Activated T-helper 9 cell treated with anti-CD3 and anti-CD28 coated beads, Interleukin-2, amount 50 U/mL, for 16 hours (primary cell): ENCODE measurements at places on chromosomes 12 and 14.

- DNase-seq = no peak
Measured at GRCh38 chr12:125988545-125988944, 923.3 kb downstream of the AACS start.

DNA sequence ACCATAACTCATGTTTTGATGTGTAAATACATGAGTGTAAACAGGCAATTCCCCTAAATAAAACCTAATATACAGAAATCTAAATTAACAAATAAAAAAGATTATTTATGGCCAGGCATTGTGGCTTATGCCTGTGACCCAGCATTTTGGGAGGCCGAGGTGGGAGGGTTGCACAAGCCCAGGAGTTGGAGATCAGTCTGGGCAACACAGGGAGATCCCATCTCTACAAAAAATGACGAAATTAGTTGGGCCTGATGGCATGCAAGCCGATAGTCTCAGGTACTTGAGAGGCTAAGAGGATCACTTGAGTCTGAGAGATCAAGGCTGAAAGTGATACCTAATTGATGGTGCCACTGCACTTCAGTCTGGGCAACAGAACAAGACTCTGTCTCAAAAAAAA is 48.7 kb downstream of the BCAT1 start:
- no peak for DNase-seq

GRCh38 chr12:92968176-92968813 is 39.2 kb upstream of the EEA1 start:
- DNase-seq = no peak

GRCh38 chr12:100493396-100494012 is 19.8 kb downstream of the NR1H4 start:
- no peak for DNase-seq

DNA sequence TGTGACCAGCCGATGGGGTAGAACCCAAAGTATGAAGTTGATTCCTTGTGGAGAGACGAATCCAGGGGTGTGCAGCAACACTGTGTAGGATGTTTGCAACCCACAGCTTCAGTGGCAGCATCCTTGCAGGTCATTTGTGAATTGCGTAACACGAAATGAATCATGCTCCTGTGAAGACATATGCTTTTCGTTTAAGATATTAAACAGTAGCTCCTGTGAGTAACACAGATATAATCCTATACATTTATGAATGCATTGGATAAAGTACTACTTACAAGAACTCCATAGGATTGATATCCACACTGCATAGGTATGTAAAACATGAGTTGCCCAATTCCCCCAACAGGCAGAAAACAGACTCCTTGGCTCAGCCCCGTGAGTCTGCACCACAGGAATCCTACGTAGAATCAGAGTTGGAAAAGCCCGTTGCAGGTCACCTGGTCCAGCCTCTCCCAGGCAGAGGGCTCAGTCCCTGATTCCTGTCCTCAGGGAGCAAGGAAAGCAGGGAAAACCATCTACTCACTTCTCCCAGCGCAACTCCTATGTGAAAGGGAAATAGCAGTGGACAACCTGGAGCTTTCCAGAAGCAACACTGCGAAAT is 75.8 kb downstream of the GPATCH2L start:
- no peak for DNase-seq

GRCh38 chr12:58171914-58172313 is 230.5 kb downstream of the ATP23 start:
- no peak for DNase-seq

GRCh38 chr14:32950584-32950983 is 11.9 kb downstream of the NPAS3 start:
- no peak for DNase-seq

- DNase-seq = no peak
Measured at GRCh38 chr12:122250047-122250446, 16.2 kb downstream of the VPS33A start.

DNA sequence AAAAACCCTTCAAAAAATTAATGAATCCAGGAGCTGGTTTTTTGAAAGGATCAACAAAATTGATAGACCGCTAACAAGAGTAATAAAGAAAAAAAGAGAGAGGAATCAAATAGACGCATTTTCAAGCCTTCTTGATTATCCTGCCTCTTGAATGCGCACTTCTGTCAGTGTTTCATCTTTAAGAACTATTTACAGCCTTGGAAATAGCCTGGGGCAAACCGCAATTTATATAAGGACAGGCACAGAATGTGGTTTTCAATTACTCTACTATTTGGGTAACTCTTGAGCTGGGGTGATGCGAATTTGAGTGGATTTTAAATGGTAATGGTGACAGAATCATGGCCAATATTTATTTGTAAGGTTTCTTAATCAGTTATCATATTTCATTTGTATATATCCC is 179.1 kb upstream of the OTX2 start:
- DNase-seq = no peak

GRCh38 chr12:124168016-124168786 is 126.7 kb upstream of the RFLNA start:
- DNase-seq = no peak

DNA sequence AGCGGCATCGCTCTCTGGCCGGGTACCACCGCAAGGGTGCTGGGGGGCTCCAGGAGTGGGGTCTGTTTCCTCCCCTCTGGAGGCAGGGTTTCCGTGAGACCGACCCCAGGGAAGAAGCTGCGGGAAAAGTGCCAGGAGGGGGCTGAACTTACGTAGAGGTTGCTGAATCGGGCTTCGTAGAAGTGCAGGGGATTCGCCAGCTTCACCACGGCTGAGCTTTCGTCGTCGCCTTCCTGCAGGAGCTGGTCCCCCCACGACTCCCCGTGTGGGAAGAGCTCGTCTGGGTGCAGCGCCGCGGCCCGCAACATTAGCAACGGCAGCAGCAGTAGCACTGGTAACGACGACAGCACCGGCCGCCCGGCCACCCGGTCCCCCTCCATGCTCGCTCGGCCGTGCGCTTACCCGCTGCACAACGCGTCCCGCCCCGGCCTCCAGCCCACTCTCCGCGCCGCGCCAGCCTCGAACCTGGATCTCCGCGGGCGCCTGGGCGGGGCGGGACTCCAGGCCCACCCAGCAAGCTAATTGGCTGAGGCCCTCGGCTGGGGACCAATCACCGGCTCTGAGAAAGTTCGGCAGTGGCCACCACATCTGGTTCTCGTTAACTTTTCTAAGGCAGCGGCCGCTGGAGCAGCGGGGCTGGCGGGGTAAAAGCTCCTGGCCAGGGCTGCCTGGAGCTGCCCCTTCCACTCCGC is at the start of gene NID2:
TSS of gene NID2 (minus strand) at position 445 of the 692 bp plus-strand sequence. CDS start at position 380, 65 bp downstream.
- peak; percentile 23 for DNase-seq

DNA sequence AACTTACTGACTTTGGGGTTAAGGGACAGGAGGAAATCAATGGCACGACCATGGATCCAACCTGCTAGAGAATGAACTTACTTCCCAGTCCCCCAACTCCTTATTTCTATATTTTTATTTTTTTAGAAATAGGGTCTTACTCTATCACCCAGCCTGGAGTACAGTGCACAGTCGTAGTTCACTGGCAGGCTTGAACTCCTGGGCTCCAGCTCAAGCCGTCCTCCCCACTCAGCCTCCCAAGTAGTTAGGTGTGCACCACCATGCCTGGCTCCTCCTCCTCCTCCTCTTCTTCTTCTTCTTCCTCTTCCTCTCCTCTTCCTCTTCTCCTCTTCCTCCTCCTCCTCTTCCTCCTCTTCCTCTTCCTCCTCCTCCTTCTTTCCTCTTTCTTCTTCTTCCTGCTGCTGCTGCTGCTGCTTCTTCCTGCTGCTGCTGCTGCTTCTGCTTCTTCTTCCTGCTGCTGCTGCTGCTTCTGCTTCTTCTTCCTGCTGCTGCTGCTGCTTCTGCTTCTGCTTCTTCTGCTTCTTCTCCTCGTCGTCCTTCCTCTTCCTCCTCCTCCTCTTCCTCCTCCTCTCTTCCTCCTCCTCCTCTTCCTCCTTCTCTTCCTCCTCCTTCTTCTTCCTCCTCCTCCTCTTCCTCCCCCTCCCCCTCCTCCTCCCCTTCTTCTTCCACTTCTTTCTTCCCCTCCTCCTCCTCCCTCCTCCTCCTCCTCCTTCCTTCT is 390.1 kb upstream of the RGS6 start:
- no peak for DNase-seq

- no peak for DNase-seq
Measured at GRCh38 chr12:49503674-49504180, 35.1 kb upstream of the KCNH3 start.

GRCh38 chr14:27688841-27689444 is 1077.6 kb upstream of the FOXG1 start:
- no peak for DNase-seq

GRCh38 chr14:92546347-92547053 is 32.9 kb downstream of the RIN3 start:
- no peak for DNase-seq

GRCh38 chr12:87157791-87158190 is 871.4 kb downstream of the C12orf50 start:
- no peak for DNase-seq
